Hindlimb muscle (tissue), 1 donor: ENCODE measurements at places on chromosomes 16 and 17. TPM values are rescaled to one million over a fixed set of nuclear protein-coding genes. Genes with fewer than 3 reads are reported as not detected.

ACAP1 gene
- 13.6 TPM for polyA plus RNA-seq

RSPRY1 gene
- polyA plus RNA-seq: 22.8 TPM

CDH3 gene
- 1.1 TPM for polyA plus RNA-seq

ASIC2 gene
- polyA plus RNA-seq: not detected

SKAP1 gene
- 0.70 TPM for polyA plus RNA-seq

ZNF19 gene
- 2.6 TPM for polyA plus RNA-seq

NFATC2IP gene
- 29.1 TPM for polyA plus RNA-seq

KRT24 gene
- polyA plus RNA-seq: not detected

RCVRN gene
- 1.1 TPM for polyA plus RNA-seq

PDPK1 gene
- 33.0 TPM for polyA plus RNA-seq

ITGB4 gene
- polyA plus RNA-seq: 7.6 TPM

DNA sequence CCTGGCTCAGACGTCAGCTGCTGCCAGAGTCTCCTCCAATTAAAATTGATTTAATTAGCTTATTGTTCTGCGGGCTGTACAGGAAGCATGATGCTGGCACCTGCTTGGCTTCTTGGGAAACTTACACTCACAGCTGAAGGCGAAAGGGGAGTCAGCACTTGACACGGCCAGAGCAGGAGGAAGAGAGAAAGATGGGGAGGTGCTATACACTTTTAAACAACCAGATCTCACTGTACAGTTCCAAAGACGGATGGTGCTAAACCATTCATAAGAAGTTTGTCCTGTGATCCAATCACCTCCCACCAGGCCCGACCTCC, 1.4 kb upstream of the PRDM7 start:
- DNase-seq: no peak

DNA sequence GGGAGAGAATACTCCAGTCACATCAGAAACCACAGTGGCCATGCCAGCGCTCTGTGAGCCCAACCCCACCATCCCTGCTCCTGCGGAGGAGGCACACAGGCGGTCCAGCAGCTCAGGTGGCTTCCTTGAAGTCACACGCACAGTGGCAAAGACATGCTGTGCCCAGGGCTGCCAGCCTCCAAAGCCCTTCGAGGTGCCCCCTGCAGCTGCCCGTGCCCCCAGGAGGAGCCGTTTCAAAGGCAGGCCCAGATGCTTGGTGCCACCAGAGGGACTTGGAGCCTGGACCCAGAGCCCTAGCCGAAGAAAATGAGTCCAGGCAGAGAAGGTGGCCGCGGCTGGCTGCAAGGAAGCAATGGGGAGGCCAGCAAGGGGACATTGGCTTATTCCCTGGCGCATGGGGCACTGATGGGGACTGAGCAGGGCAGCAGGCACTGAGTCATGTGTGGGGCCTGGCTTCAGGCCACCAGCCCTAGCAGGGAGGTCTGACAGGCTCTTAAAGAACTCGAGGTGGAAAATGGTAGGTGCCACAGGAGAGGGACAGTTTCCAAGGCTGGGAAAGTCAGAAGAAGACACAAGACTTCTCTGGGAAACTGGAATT, 17.2 kb upstream of the CACNG1 start:
- DNase-seq: no peak

- DNase-seq: no peak
These were observed 190.1 kb downstream of the C16orf78 start for GRCh38 chr16:49563666-49564065.

DNA sequence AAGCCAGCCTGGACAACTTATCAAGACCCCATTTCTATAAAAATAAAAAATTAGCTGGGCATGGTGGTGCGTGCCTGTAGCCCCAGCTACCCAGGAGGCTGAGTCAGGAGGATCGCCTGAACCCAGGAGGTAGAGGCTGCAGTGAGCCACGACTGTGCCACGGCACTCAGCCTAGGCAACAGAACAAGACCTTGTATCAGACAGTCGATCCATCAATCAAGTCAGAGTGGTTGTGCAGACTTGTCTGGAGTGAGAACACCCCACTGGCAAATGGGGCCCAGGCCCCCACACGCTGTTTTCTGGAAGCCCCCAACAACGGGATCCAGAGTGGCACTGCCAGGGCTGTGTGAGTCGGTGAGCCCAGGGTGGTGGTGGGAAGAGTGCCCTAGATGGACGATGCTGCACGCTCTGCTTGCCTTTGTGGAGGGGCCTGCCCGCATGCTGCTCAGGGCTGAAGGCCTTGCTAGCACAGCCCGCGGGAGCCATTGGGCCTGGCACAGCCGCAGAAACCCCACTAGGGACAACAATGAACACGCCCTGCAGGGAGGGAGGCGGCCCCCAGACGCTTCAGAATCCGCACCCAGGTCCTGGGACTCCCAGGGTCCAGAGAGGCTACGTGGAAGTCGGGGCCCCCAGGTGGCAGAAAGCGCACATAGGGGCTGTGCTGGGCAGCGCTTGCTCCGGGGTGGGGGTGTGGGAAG, 80.1 kb upstream of the GNG13 start:
- no peak for DNase-seq

DNA sequence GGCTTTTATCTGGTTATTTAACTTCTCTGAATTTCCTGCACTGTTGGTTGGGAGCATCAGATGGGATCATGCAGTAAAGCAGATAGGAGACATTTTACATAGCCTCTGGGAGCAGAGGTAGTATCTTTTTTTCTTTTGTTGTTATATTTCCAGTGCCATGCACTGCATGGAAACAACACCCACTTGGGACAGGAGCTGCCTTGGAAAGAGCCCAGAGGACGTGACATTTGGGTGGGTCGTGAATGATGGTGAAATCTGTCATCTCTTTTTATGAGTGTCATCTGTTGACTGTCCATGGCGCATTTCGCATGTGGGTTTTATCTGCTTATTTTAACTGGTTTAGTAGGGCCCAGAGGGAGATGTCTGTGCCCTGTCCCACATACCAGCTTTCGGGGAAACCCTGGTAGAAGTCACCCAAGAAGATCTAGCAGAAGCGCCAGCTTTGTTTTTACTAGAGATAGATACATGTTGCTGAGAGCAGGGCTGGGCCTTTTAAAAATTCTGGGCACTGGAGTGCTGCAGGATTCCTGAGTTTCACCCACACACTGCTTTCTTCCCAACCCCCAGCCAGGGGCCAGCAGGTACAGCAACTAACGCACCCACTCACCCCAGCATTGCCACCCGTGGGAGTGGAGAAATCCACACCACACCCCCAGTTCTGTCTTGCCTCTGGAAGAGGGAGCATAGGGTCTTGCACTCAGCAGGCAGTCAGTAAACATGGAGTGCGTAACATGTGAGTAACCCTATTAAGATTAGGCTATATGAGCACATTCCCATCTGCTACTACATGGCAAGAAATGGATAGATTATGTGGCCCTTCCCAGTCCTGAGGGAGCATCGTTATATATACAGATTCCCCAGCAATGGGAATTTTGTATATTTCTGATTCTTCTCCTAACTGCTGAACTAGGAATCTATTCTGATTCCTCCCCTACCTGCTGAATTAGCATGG, 8.4 kb upstream of the TERF2 start:
- no peak for DNase-seq

DNA sequence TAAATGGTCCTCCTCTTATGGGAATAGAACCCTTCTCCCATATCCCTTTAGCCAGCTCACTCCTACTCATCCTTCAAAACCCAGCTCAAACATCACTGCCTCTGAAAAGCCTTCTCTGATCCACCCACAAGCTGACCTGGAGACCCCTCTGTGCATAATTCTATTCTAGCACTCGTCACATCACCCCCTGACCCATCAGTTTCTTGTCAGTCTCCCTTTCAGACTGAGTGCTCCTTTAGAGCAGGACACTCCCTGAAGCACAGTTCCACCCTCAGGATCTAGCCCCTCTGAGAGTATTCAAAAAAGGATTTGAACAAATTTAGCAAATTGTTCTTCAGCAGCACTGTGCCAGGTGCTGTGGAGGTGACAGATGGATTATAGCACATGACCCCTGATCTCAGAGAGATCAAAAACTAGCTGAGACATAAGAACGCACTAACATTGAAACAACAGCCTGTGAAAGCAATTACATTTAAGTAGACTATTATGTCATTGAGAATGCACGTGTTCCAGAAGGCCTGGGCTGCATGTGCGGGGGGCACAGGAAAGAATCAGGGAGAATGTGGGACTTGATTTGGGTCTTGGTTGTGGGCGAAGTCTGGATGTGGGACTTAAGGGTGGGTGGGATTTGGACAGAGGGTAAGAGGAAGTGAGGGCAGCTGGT, 43.5 kb downstream of the MRPS23 start:
- no peak for DNase-seq

- no peak for DNase-seq
These were observed 36.2 kb downstream of the USP10 start for GRCh38 chr16:84735849-84736586.

DNA sequence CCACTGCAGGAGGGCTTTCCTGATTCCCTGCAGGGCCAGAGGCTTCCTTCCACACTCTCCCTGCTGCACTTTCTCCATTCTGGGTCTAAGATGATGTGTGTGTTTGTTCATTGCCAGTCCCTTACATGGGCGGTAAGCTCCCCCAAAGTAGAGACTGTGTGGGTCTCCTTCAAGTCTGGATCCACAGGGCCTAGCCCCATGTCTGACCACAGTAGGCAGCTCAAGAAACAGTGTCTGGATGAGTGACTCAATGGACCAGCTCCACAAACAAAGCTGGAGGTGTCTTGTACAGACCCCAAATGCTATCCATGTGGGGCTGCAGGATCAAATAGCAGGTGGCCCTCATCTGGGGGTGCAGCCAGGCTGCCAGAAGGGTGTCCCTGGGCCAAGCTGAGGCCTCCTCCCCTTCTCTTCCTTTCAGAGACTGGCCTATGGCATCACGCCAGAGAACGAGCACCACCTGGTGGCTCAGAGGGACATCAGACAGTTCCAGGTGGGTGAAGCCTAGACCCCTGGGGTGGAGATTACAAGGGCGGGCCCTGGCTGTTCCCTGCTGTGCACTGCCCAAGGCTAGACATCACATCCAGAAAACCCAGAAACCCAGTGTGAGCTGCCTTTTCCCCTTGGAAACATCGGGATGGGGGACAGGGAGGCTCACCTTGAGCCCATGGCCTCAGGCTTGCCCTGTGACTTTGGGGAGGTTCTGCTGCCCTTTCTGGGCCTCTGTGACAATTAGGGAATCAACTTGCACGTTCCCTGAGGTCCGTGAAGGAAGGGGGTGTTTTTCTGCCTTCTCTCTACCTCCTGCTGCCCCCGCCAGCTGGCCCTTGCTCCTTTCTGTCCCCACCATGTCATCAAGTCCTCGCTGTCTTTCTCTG, 45.9 kb downstream of the SLC6A2 start:
- DNase-seq: no peak

DNA sequence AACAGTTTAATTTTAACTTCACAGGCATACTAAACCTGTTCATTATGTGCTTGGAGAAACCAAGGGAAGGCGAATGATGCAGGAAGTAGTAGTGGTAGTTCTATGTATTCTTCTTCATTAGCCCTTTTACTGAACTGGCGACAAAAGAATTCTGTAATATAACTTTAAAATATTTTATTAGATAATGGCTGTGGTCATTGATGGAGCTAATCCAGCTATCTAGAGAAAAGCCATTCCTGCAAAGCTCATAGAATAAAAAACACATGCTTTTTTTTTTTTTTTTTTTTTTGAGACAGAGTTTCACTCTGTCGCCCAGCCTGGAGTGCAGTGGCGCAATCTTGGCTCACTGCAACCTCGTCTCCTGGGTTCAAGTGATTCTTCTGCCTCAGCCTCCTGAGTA, 23.5 kb downstream of the TANC2 start:
- no peak for DNase-seq

- DNase-seq: no peak
These were observed at the start of gene SLC5A11 for GRCh38 chr16:24845726-24846547. Gene SLC5A11 (plus strand): TSS chr16:24845963. CDS start chr16:24858644, 12,681 bp downstream.

DNA sequence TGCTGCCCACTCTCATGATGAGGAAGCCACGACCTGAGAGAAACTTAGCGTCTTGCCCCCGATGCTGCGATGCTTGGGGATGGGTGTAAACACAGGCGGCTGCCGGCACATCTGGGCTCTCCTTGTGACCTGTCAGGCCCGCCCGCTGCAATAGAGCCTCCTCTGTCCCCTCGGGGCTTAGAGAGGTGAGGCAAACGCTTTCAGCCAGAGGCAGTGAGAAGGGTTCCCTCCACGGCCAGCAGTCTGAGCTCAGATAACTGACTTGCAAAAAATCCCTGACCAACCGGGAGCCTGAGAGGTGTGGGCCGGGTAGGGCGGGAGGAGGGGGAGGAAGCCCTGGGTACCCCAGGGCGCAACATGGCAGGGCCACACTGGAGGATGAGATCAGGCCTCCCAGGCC, 260.6 kb downstream of the C16orf95 start:
- DNase-seq: no peak

DNA sequence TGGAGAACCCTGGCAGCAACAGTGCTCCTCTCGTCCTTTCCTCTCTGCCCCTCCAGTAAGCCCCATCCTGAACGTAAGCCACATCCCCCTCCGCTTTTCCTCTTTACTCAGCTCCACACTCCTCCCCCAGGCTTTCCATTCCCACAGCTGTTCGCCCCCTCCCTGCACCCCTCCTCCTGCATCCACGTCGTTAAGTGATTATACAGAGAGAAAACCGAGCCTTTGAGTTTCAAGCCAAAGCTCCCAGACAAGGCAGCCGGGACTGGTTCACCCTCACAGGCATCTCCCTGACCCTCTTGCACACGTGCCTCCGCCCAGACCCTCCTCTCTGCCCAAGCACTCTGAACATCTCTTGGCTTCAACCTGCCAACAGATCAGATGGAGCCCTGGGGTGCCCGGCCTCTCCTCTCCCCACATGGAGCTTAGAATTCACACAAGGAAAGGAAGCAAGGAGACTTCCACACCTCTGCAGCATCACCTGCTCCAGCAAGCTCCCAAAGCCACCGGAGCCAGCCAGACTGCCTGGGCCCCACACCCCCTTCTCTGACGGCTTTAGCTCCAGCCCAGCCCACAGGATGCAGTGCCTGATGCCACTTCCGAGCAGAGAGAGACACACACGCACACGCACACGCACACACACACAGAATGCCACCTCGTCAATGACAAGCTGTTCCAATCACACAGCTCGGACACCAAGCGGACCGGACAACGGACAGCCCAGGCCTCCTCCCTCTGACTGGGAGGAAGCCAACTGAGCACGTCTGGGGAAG, 99.9 kb upstream of the CCL2 start:
- DNase-seq: peak; percentile 32

GRCh38 chr17:64781014-64781756, 119.1 kb upstream of the SMURF2 start:
- no peak for DNase-seq
